CD4-positive, alpha-beta T cell treated with Interleukin-17A for 1 hour (primary cell): ENCODE measurements at places on chromosomes 3 and 15.
A peak's percentile ranks its signal among the peaks of the same experiment; 100 is the strongest.

GRCh38 chr3:34015204-34016142 is 217.0 kb downstream of the PDCD6IP start:
- DNase-seq: no peak

- DNase-seq: peak; percentile 20
These were observed 109.3 kb downstream of the OXNAD1 start for GRCh38 chr3:16374047-16374934.

DNA sequence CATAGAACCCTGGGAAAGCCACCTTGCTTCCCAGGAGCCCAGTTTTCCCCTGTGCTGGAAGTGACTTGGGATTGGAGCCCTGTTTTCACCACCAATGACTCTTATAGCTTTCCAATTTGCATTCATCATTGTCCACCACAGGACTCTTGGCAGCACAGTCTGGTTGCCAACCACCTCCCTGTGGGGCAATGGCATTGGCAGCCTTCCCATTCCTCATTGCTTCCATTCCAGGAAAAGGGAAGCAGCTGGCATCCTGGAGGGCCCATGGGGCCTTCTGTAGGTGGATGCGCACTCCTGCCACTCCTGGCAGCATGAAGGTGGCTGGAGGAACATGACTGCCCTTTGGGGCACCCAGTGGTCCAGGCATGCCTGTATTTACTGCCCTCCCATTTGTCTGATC is 57.7 kb downstream of the FEM1B start:
- no peak for DNase-seq

DNA sequence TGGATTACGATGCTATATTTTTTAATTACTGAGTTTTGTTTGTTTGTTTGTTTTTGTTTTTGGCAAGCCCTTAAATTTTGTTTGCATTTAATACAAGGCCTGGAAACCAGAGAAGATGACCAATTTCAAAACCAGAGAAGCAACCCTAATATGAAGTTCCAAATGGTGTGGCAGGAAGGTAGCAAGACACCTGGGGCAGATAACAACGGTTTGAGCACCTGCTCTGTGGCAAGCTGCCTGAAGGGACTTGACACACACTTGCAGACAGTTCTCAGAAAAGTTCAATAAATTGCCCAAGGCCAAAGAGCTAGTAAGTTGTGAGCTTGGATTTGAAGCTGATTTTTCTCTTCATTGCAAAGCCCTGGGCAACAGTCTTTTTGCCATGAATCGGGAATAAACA is 151.2 kb upstream of the UBE2E1 start:
- DNase-seq: no peak

GRCh38 chr3:111762537-111762936 is 96.5 kb upstream of the PHLDB2 start:
- no peak for DNase-seq

DNA sequence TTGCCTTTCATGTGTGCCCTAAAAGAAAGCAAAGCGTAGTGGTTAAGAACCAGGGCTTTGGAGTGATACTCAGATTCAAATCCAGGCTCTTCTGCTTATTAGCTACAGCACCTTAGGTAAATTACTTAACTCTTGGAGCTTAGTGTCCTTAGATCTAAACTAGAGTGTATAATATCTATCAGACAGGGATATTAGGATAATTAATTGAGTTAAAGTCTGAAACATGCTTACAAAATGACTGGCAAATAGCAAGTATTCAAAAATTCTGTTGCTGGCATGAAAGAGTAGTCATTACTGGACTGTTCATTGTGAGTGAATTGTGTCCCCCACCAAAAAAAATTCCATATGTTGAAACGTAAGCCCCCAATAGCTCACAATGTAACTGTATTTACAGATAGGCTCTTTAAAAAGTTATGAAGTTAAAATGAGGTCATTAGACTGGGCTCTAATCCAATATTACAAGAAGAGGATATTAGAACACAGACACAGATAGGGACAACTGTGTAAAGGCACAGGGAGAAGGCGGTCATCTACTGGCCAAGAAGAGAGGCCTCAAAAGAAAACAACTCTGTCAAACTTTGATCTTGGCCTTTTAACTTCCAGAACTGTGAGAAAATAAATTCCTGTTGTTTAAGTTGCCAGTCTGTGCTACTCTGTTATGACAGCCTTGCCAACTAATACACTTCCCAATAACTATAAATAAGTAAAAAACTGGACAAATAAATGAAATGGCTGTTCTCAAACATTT is 60.4 kb upstream of the LRRC3B start:
- no peak for DNase-seq
